ENCODE measurements at places on chromosomes 12 and 14.

DNA sequence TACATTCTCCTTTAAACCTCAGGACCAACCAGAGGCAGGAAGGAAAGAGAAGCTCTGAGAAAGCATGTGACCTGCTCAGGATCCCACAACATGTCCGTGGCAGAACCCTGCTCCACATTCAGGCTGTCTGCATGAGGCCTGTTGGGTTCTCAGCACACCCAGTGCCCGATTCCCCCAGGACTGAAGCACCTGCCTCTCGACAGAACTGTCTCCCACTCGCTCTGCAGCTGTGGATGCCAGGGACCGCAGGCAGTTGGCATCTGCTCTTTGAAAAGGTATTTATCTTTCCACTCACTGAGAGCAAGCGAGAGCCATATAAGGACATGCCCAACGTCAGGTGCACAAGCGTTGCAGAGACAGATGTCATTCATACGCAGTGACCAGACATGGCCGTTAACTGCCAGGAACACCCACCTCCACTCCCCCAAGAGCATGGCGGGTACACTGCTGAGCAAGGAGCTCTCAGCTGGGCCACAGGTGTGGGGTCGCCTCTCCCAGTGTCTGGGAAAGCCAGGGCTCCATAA is 18.9 kb downstream of the PITPNM2 start:
- H3K4me1 ChIP-seq: peaks cover 16% of the 10 kb centered on the region
- no peak overlapping the region for H3K27ac ChIP-seq
- no peaks in the 10 kb centered on the region for H3K27me3 ChIP-seq
- no peaks in the 10 kb centered on the region for H3K36me3 ChIP-seq
- no peak for DNase-seq

DNA sequence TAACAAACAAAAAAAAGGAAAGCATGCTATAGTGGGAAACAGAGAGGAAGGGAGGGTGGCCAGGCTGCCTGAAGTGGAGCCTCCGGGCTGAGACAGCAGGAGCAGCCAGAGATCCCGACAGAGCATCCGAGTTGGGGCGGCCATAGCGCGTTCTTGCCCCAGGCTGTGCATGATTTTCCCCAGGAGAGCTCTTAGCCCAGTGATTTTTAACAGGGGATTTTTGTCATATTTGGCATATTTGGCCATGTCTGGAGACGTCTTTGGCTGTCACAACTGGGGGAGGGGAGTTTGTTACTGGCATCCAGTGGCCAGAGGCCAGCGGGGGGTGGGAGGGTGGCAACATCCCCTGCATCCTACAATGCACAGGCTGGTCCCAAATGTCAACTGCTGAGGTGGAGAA is 23.6 kb downstream of the BDKRB1 start:
- H3K4me3 ChIP-seq: no peak overlapping the region
- peak overlapping the region; percentile 59 for H3K27ac ChIP-seq
- H3K27me3 ChIP-seq: no peaks in the 10 kb centered on the region
- DNase-seq: no peak
- H3K4me1 ChIP-seq: peaks cover 23% of the 10 kb centered on the region
- H3K36me3 ChIP-seq: peaks cover 7% of the 10 kb centered on the region

DNA sequence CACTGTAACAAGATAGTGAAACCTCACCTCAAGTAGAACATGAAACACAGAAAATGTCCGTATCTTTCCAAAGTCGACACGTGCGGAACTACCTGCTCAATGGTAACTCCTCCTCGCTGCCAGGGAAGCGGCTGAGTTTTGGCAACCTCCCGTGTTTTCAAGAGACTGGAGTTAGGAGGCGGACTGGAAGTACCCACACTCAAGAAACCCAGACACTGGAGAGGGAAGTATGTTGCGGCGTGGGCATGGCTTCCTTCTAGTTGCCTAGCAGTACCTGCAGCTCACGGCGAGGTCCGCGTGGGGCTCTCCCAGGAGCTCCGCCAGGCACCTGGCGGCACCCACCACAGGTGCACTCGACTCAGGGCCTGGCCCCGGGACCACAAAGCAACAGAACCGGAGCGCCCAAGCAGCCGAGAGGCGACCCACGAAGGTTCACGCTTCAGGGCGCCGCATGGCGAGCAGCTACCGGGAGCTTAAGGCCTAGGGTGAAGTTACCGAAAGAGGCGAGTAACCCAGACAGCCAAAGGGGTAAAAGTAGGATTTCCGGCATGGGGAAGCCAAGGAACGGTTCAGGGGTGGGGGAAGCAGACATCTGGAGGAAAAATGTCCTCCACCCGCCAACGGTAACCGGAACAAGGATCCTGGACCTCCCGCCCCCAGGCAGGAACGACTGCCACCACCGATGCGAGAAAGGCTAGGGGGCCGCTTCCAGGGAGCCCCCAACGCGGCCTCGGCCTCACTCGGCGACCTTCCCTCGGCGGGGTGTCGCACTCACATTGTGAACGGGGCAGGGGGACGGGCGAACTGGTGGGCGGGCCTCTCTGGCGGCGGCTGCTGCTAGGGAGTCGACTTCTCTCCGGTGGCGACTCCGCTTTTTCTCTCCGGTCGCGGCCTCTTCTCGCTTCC is 608 bp downstream of the PTGES3 start:
- H3K27me3 ChIP-seq: no peaks in the 10 kb centered on the region
- DNase-seq: peak; percentile 62
- H3K36me3 ChIP-seq: peaks cover 8% of the 10 kb centered on the region
- peak overlapping the region; percentile 82 for H3K27ac ChIP-seq
- peaks cover 6% of the 10 kb centered on the region for H3K4me1 ChIP-seq

GRCh38 chr12:58509116-58509885 is 411.0 kb downstream of the LRIG3 start:
- peak; percentile 88 for DNase-seq
- H3K27me3 ChIP-seq: no peaks in the 10 kb centered on the region
- H3K4me3 ChIP-seq: no peak overlapping the region
- no peaks in the 10 kb centered on the region for H3K4me1 ChIP-seq
- no peak overlapping the region for H3K27ac ChIP-seq

DNA sequence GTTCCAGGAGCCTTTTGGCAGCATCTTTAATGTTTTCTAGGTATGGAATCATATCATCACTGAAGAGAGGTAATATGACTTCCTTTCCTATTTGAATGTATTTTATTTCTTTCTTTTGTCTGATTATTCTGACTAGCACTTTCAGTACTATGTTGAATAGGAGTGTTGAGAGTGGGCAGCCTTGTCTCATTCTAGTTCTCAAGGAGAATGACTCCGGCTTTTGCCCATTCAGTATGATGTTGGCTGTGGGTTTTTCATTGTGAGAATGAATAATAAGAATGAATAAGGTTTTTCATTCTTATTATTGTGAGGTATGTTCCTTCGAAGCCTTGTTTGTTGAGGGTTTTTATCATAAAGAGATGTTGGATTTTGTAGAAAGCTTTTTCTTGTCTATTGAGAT is 98.9 kb downstream of the GPHN start:
- H3K4me3 ChIP-seq: no peak overlapping the region
- no peaks in the 10 kb centered on the region for H3K27me3 ChIP-seq
- no peaks in the 10 kb centered on the region for H3K36me3 ChIP-seq
- no peaks in the 10 kb centered on the region for H3K4me1 ChIP-seq

GRCh38 chr14:94129758-94130414 is 482 bp upstream of the IFI27L2 start:
- peak overlapping the region; percentile 74 for H3K27ac ChIP-seq
- no peaks in the 10 kb centered on the region for H3K27me3 ChIP-seq
- peaks cover 23% of the 10 kb centered on the region for H3K36me3 ChIP-seq
- H3K4me3 ChIP-seq: peak overlapping the region; percentile 87
- peak; percentile 62 for DNase-seq

- H3K4me1 ChIP-seq: peaks cover 4% of the 10 kb centered on the region
- no peak overlapping the region for H3K4me3 ChIP-seq
- peaks cover 5% of the 10 kb centered on the region for H3K27me3 ChIP-seq
- no peak overlapping the region for H3K27ac ChIP-seq
Observed at GRCh38 chr12:67077617-67078016, 191.5 kb upstream of the CAND1 start.

- H3K4me3 ChIP-seq: no peak overlapping the region
- no peaks in the 10 kb centered on the region for H3K36me3 ChIP-seq
- no peak overlapping the region for H3K27ac ChIP-seq
- peaks cover 1% of the 10 kb centered on the region for H3K4me1 ChIP-seq
- peak; percentile 6 for DNase-seq
- peaks cover 56% of the 10 kb centered on the region for H3K27me3 ChIP-seq
Observed at GRCh38 chr12:4859478-4860210, 50.1 kb upstream of the KCNA1 start.

DNA sequence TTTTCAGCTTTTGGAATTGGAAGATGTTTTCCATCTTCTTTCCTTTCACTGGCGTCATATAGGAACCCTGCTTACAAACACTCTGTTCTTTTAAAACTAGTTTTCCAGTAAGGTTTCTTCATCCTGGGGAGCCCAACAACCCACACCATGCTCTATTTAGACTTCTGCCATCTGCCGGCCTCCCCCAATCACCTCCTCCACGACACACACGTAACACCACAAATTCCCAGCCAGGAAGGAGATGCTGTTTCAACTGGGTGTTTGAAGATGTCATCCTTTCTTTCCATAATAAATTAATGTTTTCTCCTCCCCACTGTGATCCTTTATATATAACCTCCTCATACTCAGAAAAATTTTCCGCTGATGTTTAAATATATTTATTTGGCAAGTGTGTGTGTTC is 231.4 kb upstream of the DDHD1 start:
- no peaks in the 10 kb centered on the region for H3K36me3 ChIP-seq
- no peaks in the 10 kb centered on the region for H3K27me3 ChIP-seq
- no peaks in the 10 kb centered on the region for H3K4me1 ChIP-seq
- DNase-seq: no peak
- no peak overlapping the region for H3K4me3 ChIP-seq

DNA sequence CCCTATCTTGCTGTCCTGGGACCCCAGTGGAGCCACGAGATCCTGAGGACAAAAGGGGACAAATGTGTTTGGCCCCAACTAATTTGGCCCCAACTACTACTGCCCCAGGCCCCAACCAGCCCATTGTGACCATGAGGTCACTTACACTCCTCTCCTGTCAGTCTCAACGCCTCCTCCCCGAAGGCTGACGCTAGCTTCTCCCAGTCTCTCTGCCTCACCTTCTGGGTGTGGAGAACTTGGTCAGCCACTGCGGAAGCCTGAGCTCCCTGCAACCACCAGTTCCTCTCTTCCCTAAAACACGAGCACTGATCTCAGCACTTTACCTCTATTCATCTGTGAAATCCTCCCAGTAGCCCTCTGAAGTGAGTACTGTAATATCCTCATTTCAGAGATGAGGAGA is 13.3 kb downstream of the FAM181A start:
- no peaks in the 10 kb centered on the region for H3K36me3 ChIP-seq
- H3K4me3 ChIP-seq: no peak overlapping the region
- peaks cover 43% of the 10 kb centered on the region for H3K4me1 ChIP-seq
- H3K27ac ChIP-seq: peak overlapping the region; percentile 6

- no peaks in the 10 kb centered on the region for H3K27me3 ChIP-seq
- H3K36me3 ChIP-seq: peaks cover 50% of the 10 kb centered on the region
- H3K4me3 ChIP-seq: no peak overlapping the region
- no peaks in the 10 kb centered on the region for H3K4me1 ChIP-seq
Observed at GRCh38 chr12:112190231-112191025, 65.1 kb downstream of the TRAFD1 start.

GRCh38 chr12:29132316-29132715 is 16.8 kb upstream of the FAR2 start:
- H3K4me1 ChIP-seq: no peaks in the 10 kb centered on the region
- no peak overlapping the region for H3K27ac ChIP-seq
- no peak for DNase-seq
- no peaks in the 10 kb centered on the region for H3K27me3 ChIP-seq
- H3K4me3 ChIP-seq: no peak overlapping the region

GRCh38 chr12:44389896-44390295 is 486.2 kb downstream of the NELL2 start:
- no peak overlapping the region for H3K4me3 ChIP-seq
- DNase-seq: no peak
- H3K36me3 ChIP-seq: no peaks in the 10 kb centered on the region

DNA sequence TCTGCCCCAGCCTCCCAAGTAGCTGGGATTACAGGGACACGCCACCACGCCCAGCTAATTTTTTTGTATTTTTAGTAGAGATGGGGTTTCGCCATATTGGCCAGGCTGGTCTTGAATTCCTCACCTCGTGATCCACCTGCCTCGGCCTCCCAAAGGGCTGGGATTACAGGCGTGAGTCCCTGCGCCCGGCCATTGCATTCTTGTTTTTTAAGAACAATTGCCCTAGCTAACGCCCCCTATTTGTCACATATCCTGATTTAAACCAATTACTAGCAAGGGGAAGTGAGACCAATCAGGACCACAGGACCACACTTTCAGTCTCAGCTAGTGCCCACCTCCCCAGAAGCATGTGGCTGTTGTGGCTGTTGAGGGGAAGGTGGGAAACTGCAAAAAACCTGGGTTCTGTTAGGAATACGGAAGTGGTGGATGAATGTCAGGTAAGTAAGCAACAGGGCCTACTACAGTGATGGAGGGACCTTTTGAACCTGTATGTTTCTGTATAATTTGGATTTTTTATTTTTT is 37.8 kb upstream of the NFYB start:
- H3K4me1 ChIP-seq: peaks cover 2% of the 10 kb centered on the region
- DNase-seq: no peak
- no peak overlapping the region for H3K4me3 ChIP-seq
- H3K27me3 ChIP-seq: no peaks in the 10 kb centered on the region

- H3K4me1 ChIP-seq: no peaks in the 10 kb centered on the region
- no peaks in the 10 kb centered on the region for H3K36me3 ChIP-seq
- no peak overlapping the region for H3K27ac ChIP-seq
- DNase-seq: no peak
- no peak overlapping the region for H3K4me3 ChIP-seq
Observed at GRCh38 chr12:132375747-132376463, 46.5 kb upstream of the GALNT9 start.

DNA sequence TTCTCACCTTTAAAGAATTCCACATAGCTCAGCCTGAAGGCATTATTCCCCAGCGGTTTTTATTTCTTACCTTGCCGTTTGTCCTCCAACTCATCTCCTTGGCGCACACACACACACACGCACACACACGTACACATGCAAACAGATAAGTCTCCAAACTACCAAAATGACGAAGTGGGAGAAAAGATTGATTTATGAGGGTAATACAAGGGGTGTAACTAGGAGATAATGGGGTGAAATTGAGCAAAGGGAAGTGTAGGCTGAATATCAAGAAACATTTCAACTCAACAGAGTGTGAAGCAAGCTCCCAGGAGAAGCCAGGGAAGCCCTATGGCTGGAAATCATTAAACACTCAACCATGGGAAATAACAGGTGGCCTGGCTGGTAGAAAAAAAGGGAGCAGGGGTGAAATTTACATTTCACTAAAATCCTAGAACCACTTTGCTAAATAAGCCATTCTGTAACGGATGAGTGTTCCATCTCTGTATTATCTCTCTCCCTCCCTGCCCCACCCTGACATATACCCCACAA is 41.0 kb downstream of the GRIN2B start:
- peaks cover 2% of the 10 kb centered on the region for H3K4me1 ChIP-seq
- H3K27me3 ChIP-seq: no peaks in the 10 kb centered on the region
- H3K27ac ChIP-seq: no peak overlapping the region
- no peak for DNase-seq

DNA sequence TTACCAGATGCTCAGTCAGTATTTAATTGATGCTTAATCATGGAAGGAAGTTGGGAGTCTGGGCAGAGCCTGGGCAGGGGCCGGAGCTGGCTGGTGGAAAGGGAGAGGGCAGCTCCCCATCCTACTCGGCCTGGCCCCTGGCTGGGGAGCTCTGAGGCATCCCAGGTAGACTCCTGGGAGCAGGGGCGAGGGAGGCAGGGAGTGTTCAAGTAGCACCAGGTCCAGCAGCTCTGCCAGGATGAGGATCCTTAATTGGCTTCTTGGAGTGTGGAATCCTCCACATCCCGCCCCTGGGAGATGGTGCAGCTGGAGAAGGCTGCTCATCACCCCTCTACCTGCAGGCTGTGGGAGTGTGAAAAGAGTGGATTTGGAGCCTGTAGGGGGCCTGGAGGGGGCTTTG is 30.9 kb downstream of the SYNDIG1L start:
- H3K27ac ChIP-seq: no peak overlapping the region
- H3K4me1 ChIP-seq: no peaks in the 10 kb centered on the region
- no peak overlapping the region for H3K4me3 ChIP-seq
